Inflammatory macrophage (primary cell): ENCODE measurements at places on chromosomes 1 and 21.

- peak; percentile 96 for DNase-seq
Measured at GRCh38 chr21:34865400-34866241, 183.5 kb downstream of the RUNX1 start.

DNA sequence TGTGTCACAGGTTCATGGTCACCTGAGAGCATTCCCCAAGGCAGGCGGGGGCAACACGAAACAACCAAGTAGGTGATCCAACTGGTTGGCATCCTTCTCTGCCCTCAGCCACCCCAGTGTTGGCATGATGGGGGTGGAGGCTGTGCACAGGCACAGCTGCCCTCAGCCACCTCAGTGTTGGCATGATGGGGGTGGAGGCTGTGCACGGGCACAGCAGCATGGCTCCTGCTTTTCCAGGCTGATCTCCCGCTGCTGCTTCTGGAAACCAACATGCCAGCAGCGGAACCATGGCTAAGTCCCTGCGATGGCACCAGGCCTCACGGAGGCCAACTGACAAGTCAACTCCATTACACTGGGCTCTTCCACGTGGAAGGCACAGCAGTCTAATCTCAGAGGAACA, 447.8 kb downstream of the PTPRU start:
- DNase-seq = no peak

GRCh38 chr1:167518331-167518700, at the start of gene CD247:
TSS of gene CD247 (minus strand) at chr1:167518529. CDS start at chr1:167518465, 64 bp downstream.
- DNase-seq = no peak

DNA sequence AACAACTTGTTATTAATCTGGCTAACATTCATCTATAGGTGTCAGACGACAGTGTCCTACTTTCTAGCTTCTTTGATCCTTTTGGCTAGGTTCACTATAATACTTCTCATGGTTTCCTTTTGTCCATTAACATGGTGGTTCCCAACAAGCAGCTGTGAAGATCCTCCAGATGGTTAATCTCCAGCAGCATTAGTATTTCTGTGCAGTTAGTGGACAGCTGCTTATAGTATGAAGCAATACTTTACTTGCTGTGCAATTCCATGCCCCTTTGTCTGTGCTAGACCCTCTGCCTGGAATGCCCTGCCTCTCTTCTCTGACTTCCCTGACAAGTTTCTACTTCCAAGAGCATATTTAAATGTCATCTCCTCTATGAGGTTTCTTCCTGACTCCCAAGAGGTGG, 41.7 kb upstream of the ARHGAP29 start:
- no peak for DNase-seq

DNA sequence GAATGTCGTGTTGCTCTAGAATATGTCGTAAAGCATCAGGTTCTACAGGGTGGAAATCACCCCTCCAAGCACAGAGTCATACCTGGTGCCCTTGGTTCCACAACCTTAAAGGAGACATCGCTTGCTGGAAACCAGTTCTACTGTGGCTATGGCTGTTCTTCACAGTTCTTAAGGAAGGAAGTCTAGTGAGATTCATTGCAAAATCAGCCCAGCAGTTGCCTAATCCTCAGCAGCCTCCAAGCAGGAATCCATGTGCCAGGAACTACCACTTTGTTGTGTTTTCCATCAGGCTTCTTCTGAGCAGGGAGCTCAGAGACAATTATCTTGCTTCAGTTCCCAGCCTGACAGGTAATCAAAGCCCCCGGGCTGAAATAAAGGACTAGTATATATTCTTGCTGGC, 45.0 kb upstream of the SLC35F3 start:
- peak; percentile 29 for DNase-seq

DNA sequence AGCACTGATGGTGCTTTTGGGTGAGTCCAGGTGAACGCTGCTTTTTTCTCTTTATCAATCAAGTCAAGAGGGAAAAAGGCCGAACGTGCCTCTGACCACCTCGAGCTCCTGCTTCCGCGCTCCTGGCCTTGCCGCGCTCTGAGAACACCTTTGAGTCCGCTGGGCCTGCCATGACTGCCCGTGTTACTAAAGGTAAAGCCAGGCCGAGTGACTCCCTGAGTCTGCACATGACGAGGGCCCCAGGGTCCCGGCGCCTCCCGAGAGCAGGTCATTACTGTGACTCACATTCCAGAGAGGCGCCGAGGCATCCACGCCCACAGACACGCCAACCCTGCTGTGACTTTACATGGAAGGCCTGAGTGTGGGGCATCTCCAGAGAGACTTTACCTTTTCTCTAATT, 11.1 kb downstream of the POFUT2 start:
- DNase-seq = no peak

DNA sequence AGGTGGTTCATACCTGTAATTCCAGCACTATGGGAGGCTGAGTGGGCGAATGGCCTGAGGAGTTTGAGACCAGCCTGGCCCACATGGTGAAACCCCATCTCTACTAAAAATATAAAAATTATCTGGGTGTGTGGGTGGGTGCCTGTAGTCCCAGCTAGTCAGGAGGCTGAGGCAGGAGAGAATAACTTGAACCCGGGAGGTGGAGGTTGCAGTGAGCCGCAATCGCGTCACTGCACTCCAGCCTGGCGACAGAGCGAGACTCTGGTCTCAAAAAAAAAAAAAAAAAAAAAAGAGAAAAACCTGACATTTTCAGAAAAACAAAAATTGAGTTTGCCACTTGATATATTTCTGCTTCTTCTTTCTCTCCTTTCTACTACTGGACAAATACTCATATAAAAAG, 24.3 kb downstream of the CA6 start:
- DNase-seq = no peak

DNA sequence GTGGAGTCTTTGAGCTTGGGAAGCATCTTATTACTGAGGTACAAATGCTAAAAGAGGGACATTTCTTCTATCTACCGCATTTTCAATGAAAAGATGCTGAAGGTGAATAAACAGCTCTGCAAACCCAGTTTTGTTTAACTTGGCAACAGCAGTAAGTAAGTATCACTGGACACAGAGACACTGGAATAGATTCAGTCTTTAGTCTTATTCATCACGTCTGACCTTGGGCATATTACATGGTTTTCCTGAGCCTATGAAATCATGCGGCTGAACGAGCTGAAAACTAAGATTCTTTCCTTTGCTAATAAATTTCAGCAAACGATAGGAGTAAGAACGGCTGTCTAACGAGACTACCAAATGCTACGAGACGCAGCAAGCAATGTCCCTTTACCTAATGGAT, 207.4 kb downstream of the GABPA start:
- no peak for DNase-seq

GRCh38 chr1:14910984-14911721, 242.4 kb upstream of the TMEM51 start:
- no peak for DNase-seq

GRCh38 chr1:19210772-19211549, 895 bp upstream of the UBR4 start:
- peak; percentile 44 for DNase-seq

DNA sequence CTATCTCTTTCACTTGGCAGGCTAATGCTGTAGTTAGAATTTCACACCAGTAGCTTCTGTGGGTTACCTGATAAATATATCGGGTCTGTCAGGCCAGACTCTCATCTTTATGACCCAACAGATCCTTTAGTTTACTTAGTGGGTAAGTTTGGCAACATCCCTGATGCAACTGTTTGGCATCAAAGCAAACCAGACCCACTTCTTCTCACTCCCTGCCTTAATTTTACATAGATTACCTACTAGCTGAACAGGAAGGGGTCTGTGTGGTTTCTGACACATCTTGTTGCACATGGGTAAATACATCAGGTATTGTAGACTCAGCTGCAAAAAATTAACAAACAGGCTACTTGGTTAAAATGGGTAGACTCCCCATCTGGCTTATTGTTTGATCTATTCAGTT, 3.2 kb upstream of the GUK1 start:
- no peak for DNase-seq

- DNase-seq = peak; percentile 83
Measured at GRCh38 chr21:45478115-45478801, 64.0 kb downstream of the SLC19A1 start.

- peak; percentile 71 for DNase-seq
Measured at GRCh38 chr1:209647156-209647555, 5.1 kb downstream of the LAMB3 start.

GRCh38 chr1:216919060-216919970, 196.1 kb upstream of the ESRRG start:
- no peak for DNase-seq

GRCh38 chr1:70847013-70847412, 200.6 kb downstream of the PTGER3 start:
- no peak for DNase-seq

- DNase-seq = no peak
Measured at GRCh38 chr1:12438349-12438924, 179.6 kb downstream of the DHRS3 start.

DNA sequence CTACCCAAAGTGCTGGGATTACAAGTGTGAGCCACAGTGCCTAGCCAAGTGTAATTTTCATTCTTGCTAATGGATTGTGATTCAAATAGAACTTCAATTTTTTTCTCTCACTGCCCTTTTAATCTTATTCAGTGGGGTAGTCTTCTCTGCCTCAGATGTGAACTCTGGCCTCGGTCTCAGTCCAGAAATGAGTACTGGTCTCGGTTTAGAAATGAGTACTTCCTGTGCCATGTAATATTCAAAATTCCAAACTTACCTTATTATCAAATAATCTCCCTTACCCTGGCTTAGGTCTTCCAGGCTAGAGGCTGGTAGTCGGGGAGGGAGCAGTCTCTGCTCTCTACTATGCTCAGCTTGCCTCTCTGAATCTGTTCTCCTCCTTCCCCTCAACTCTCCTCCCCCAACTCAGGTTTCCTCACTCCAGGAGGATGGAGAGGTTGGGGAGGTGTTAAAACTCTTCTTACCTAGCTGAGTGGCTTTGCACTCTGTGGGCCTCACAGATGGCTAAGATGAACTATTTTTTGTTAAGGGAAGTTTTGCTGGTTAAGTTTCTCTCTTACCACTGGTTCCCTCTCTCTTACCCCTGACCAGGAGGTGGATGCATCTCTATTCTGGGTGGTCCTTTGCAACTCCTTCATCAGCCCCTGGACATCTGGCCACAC, 4.8 kb upstream of the SLAMF9 start:
- no peak for DNase-seq

DNA sequence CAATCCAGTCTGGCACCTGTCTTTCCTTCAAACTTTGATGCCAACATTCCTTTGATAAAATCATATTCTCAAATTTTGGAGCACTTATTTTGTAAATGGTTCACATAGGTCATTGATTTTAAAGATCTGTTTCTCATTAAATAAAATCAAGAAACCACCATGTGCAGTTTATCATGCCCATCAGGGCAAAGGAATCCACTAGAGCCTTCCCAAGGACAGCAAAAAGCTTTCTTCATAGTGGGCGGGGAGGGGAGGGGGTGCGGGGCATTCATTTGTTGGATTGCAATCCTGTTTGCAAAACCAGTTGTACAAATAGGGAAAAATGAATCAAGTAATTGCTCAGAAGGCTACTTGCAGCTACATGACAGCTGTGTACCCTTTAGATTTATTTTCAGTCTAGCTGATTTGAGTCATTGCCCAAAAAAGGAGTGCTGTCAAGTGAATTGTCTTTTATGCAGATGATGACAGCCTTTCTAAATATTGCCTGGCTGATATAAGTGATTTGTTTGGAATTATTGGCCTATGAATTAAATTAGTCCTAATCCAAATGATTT, 23.0 kb downstream of the LRRC8B start:
- peak; percentile 54 for DNase-seq

DNA sequence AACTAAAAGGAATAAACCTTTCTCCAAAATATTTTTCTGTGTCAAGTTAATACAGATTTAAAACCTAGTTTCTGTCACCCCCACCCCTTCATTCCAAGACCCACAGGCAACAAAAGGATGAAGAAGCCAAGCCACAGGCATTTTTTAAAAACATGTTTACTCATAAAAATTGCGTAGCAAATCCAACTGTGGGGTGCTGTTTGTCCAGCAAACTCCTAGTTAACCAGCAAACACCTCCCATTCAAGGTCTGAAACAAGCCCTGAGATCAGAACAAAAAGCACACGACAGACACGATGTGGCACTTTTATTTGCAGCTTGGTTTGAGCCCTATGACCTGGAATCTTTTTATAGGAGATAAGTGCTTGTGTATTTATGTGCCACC, 149.9 kb upstream of the CAMK1G start:
- no peak for DNase-seq

GRCh38 chr1:201279313-201279712, 4.0 kb upstream of the PKP1 start:
- no peak for DNase-seq

DNA sequence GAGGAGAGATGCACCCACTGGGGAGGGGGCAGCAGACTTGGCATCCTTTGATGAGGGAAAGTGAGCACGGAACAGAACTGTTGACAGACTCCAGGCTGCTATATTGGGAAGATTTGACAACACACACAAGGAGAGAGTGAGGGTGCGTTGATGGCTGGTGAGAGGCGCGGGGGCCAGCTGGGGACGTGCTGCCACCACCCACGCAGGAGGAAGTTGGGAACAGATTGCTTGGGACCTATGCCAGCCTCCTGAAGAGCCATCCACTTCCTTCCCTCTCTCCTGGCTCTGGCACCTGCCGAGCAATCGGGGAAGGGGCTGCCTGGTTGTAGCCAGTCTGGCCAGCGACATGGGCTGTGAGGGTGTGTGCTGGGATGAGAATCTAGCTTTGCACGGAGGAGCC, 223.7 kb upstream of the CSF3R start:
- DNase-seq = no peak

GRCh38 chr21:30148906-30149305, 17.7 kb downstream of the CLDN17 start:
- DNase-seq = no peak

DNA sequence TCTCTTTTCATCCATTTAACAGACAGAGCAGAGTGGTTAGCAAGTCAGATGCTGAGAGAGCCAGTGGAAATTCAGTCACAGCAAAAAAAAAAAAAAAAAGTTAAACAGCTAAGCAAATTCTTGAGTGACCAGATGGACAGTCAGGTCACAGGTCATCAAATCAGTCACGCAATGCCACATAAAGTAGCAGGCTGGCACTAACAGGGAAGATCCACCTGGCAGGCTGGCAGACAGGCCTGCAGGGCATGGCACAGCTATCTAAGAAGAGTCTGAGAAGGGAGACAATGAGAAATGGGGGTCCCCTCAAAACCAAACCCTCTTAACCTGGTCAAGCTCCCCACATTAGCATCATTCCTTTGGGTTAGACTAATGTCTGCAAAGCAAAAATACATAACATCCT, 371.9 kb downstream of the TTLL7 start:
- DNase-seq = no peak

- DNase-seq = no peak
Measured at GRCh38 chr21:26366781-26367180, 196.2 kb upstream of the APP start.

DNA sequence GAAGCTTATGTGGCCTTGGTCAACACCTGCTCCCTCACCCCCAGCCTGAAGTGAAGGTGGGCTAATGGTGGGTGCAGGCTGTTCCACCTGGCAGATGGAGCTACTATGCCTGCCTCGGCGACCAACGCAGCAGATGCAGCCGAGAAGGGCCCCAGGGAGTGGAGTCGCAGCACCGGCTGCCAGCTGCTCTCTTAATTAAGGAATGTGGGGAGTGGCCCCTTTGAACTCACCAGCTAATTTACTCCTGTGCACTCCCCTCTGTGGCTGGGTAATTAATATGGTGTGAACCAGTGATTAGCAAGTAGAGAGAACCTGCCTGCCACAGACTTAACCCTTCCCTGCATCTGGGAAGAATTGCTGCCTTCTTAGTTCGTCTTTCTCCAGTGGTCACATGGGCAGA, 3.3 kb upstream of the SLAMF8 start:
- no peak for DNase-seq
